Calu3 (cell line): ENCODE measurements at places on chromosomes 2 and 18. TPM values are rescaled to one million over a fixed set of nuclear protein-coding genes. Genes with fewer than 3 reads are reported as not detected.

The ATP6V1B1 gene
- total RNA-seq = not detected in 2 replicates

The SLC9A4 gene
- 0.12 and 0.22 TPM in 2 replicates for total RNA-seq

The TFPI gene
- total RNA-seq = 125 and 135 TPM in 2 replicates

The INPP5D gene
- not detected in 2 replicates for total RNA-seq

The SP140 gene
- 10.9 and 13.0 TPM in 2 replicates for total RNA-seq

The TTC39C gene
- total RNA-seq = 21.7 and 26.8 TPM in 2 replicates

The ST6GAL2 gene
- total RNA-seq = not detected in 2 replicates

The MOB4 gene
- total RNA-seq = 28.3 TPM in 2 replicates

The CNTNAP5 gene
- not detected in 2 replicates for total RNA-seq

The SKA1 gene
- total RNA-seq = 20.3 and 22.5 TPM in 2 replicates

The DSC1 gene
- not detected in 2 replicates for total RNA-seq

The CCBE1 gene
- 0.05 and 0.12 TPM in 2 replicates for total RNA-seq

DNA sequence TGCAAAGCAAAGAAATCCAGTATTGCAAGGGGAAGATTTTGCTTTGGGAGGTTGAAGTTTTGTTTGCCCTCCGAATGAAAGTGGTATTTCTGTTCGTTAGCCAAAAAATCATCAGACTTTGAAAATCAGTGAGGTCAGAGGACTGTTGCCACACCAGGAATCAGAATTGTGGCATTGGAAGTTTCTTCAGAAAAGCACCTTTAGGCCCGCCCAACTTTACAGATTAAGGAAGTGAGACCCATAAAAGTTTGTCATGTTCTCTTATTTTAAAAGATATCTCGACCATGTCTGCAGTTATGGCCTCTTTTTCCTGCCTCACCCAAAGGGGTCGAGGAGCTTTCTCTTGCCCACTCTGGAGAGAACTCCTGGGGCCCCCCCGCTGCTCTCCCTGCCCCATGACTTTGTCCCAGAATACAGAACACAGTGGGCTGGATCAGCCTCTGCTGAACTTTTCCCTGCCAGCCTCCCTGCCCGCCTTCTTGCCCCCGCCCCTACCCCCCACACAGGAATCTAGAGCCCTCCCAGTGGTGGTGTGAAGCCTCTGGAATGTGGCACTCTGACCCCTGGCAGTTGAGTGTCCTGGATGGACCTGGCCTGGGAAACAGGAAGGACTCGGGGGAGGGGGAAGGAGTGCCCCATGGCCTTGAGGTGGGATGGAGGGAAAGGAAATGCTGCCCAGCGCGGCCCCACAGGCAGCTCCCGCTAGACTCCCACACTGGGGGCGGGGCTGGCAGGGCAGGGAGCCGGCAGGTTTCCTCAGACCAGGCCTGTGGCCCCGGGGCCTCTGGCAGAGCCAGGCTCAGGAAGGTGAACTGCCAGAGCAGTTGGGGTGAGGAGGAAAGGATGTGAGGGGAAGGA, 25.3 kb downstream of the CRIM1 start:
- peak overlapping the region; percentile 12 for H3K27ac ChIP-seq
- H3K36me3 ChIP-seq = peaks cover 30% of the 10 kb centered on the region
- peak overlapping the region; percentile 22 for H3K4me3 ChIP-seq
- H3K27me3 ChIP-seq = no peaks in the 10 kb centered on the region
- peaks cover 53% of the 10 kb centered on the region for H3K4me1 ChIP-seq

DNA sequence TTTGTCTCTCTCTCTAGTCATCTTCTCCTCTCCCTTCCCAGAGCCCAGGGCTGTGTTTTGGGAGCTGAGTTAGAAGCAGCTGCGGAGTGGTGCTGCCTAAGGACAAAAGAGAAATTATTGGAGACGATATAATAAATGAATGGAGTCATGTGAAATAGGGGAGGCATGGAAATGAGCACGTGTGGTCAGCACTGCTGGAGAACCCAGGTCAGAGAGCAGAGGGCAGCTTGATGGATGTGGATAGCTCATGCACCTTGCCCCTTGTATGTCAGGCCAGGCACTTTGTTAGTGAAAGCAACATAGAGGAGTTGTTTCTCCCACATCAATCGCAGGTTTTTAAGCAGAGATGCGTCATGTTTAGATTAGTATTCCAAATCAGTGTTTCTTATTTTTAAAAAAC, 15.7 kb downstream of the TTR start:
- peaks cover 5% of the 10 kb centered on the region for H3K4me1 ChIP-seq
- DNase-seq = no peak
- H3K27ac ChIP-seq = no peak overlapping the region
- H3K4me3 ChIP-seq = no peak overlapping the region

GRCh38 chr18:45566025-45566740, 49.1 kb upstream of the SLC14A2 start:
- no peak overlapping the region for H3K4me3 ChIP-seq
- H3K36me3 ChIP-seq = no peaks in the 10 kb centered on the region
- no peak overlapping the region for H3K27ac ChIP-seq
- no peaks in the 10 kb centered on the region for H3K4me1 ChIP-seq

GRCh38 chr2:52539026-52539970, 1228.3 kb upstream of the CHAC2 start:
- no peak overlapping the region for H3K4me3 ChIP-seq
- DNase-seq = no peak
- H3K36me3 ChIP-seq = no peaks in the 10 kb centered on the region
- H3K4me1 ChIP-seq = no peaks in the 10 kb centered on the region
- H3K27ac ChIP-seq = no peak overlapping the region

DNA sequence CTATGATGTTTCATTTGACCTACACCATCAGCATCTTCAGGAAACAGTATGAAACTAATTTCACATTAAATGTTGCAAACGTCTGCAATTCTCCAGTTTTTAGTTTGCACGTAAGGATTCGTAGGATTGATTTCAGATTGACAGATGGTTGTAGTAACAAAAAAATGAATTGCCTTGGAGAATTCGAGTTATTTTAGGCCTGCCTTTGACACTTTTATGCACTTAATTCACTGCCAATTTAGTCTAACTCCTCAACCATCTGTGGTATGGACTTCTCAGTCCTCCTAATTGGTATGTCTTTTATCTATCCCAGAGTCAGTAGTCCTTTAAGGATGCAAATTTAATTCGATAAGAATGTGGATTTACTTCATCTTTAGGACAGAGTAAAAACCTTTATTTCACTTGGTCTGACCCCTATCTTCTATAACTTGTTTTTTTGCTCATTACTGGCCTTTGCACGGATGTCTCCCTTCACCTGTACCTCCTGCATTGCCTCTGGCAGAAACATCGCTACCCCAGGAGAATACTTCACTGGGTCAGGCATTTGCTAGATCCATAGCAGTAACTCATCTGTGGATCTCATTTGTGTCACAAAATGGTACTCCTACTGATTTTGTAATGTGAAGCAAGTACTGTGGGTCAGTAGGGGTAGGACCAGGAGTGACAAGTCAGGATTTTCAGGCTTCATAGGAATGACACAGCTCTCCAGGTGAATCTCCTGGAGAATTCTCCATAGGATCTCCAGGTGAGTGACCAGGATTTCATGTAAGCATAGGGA, 3.9 kb downstream of the RPL37A start:
- DNase-seq = no peak
- H3K36me3 ChIP-seq = peaks cover 99% of the 10 kb centered on the region
- no peaks in the 10 kb centered on the region for H3K27me3 ChIP-seq
- H3K27ac ChIP-seq = peak overlapping the region; percentile 66

DNA sequence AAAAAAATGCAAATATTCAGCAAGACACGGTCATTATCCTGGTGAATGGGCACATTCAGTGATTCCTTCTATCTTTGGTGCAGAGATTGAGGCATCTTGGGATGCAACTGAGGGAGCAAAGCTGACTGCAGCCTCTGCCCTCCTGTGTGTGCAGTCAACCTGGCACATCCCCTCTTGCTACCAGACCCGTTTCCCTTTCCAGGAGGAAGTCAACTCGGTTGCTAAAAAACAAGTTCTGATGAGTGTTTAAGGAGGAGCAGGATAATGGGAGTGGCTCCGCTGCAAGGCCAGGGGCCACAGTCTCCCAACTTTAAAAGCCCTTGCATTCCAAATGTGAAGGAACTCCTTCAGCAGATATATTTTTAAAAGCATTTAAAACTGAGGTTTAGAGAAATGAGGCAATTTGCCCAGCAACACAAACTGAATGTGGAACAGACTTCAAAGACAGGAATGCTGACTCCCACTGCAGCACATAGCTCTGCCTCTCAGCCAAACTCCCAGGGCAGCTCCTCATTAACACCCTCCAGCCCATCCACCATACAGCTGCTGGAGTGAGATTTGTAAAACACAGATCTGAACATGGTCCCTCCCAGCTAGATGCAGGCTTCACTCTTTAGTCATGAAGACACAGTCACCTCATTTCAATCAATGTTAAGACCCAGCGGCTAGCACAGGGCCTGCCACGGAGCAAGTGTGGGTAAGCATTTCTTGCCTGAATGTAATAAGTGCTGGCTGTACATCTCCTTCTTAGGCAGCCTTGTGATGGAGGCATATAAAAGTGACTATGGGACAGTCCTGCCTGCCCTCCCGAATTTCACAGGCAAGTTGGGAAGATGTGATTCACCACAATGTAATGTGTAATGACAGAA, 54.3 kb downstream of the VSNL1 start:
- no peak overlapping the region for H3K27ac ChIP-seq
- no peaks in the 10 kb centered on the region for H3K27me3 ChIP-seq
- H3K4me1 ChIP-seq = peaks cover 8% of the 10 kb centered on the region
- no peaks in the 10 kb centered on the region for H3K36me3 ChIP-seq

GRCh38 chr2:183490489-183490888, 366.2 kb downstream of the NUP35 start:
- H3K27me3 ChIP-seq = no peaks in the 10 kb centered on the region
- no peak overlapping the region for H3K4me3 ChIP-seq
- H3K27ac ChIP-seq = no peak overlapping the region
- H3K4me1 ChIP-seq = no peaks in the 10 kb centered on the region
- no peaks in the 10 kb centered on the region for H3K36me3 ChIP-seq

GRCh38 chr2:160411167-160411566, 82.4 kb downstream of the RBMS1 start:
- H3K36me3 ChIP-seq = peaks cover 43% of the 10 kb centered on the region
- H3K27me3 ChIP-seq = no peaks in the 10 kb centered on the region
- no peak overlapping the region for H3K4me3 ChIP-seq
- H3K4me1 ChIP-seq = peaks cover 37% of the 10 kb centered on the region
- DNase-seq = no peak
- peak overlapping the region; percentile 57 for H3K27ac ChIP-seq

DNA sequence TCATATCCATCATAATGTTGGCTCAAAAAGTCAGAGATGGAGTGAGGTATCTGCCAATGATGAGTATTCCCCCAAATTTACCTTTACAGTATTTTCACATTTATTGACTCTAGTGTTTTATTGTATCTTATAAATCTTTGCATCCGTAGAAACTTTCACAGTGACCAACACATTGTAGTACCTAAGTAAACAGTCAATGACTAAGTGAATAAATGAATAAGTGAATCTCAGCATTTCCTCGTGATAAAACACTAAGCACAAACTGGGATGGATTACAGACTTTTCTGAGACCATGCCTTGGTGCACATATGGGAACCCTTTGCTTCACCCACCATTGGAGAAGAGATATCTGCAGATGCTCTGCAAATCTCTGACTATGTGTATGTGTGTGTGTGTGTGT, 429.9 kb downstream of the NR4A2 start:
- no peaks in the 10 kb centered on the region for H3K4me1 ChIP-seq
- no peak overlapping the region for H3K4me3 ChIP-seq
- H3K27me3 ChIP-seq = no peaks in the 10 kb centered on the region

- no peak for DNase-seq
- peaks cover 8% of the 10 kb centered on the region for H3K4me1 ChIP-seq
- H3K4me3 ChIP-seq = no peak overlapping the region
- H3K27me3 ChIP-seq = no peaks in the 10 kb centered on the region
- H3K36me3 ChIP-seq = no peaks in the 10 kb centered on the region
- no peak overlapping the region for H3K27ac ChIP-seq
Observed at GRCh38 chr2:57146951-57147350, 899.7 kb upstream of the VRK2 start.

- peaks cover under 1% of the 10 kb centered on the region for H3K4me1 ChIP-seq
- peaks cover 9% of the 10 kb centered on the region for H3K27me3 ChIP-seq
- no peak for DNase-seq
- no peak overlapping the region for H3K27ac ChIP-seq
- no peak overlapping the region for H3K4me3 ChIP-seq
Observed at GRCh38 chr18:13387855-13388548, 169.4 kb downstream of the LDLRAD4 start.

- no peak overlapping the region for H3K4me3 ChIP-seq
- H3K27me3 ChIP-seq = no peaks in the 10 kb centered on the region
- no peaks in the 10 kb centered on the region for H3K36me3 ChIP-seq
- no peak for DNase-seq
- H3K27ac ChIP-seq = no peak overlapping the region
- H3K4me1 ChIP-seq = no peaks in the 10 kb centered on the region
Observed at GRCh38 chr18:3402982-3403451, 47.0 kb upstream of the TGIF1 start.

DNA sequence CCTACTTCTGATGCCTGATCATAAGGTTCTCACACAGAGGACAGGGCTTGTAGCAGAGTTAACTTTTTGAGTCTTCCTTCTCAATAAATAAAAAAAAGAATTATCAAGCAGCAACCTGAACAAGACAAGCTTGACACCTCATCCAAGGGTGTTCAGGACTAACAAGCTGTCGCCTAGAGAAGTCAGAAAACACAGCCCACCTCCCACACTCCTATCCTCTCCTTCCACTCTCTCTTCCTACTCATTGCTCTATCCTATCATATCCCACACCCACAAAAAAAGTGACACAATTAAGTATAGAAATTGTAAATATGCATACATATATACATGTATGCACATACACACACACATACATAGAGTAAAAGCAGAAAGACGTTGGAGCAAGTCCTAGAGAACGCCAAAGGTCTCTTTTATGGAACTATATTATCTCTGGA, 5.4 kb downstream of the NBAS start:
- peaks cover 8% of the 10 kb centered on the region for H3K36me3 ChIP-seq
- no peak for DNase-seq
- no peak overlapping the region for H3K27ac ChIP-seq
- H3K4me1 ChIP-seq = peaks cover 6% of the 10 kb centered on the region
- H3K27me3 ChIP-seq = no peaks in the 10 kb centered on the region
- no peak overlapping the region for H3K4me3 ChIP-seq

- H3K4me3 ChIP-seq = no peak overlapping the region
- H3K27me3 ChIP-seq = no peaks in the 10 kb centered on the region
- DNase-seq = no peak
- H3K27ac ChIP-seq = no peak overlapping the region
Observed at GRCh38 chr2:82320296-82320695, 2015.7 kb upstream of the LRRTM1 start.

DNA sequence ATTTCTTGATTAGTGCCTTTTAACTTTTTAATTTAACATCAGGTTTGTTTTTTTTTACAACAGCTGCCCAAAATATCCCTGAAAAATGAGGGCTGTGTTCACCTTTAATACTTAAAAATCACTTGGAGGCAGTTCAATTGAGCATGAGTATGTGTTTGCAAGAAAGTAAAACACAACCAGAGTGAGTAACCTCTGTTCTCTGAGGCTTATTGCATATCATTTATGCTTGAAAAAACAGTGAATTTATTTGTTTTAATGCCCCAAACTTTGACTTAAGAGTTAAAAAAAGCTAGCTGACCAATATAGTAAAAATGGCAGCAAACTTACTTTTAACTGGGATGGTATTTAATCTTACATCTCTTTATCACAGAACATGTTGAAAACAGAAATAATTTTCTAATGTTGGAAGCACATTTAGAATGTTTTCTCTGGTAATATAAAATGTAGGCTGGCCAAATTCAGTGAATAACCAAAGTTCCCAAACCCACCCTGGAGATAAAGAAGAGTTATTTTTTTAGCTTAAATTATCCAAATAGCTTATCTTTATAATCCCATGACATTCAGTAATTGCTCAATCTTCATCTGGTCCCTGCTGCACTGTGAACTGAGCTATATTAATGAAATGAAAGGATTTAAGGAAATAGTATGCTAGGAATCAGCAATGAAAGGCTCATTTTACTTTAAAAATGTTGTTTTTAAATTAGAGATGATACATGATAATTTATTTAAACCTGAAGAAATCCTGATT, 24.8 kb upstream of the EFEMP1 start:
- H3K36me3 ChIP-seq = no peaks in the 10 kb centered on the region
- DNase-seq = no peak
- H3K4me1 ChIP-seq = no peaks in the 10 kb centered on the region

- H3K27me3 ChIP-seq = no peaks in the 10 kb centered on the region
- H3K36me3 ChIP-seq = peaks cover 22% of the 10 kb centered on the region
Observed at GRCh38 chr2:199973703-199974102, 18.3 kb downstream of the MAIP1 start.
